ENCODE measurements at places on chromosomes 6 and 20.
A peak's percentile ranks its signal among the peaks of the same experiment; 100 is the strongest.

DNA sequence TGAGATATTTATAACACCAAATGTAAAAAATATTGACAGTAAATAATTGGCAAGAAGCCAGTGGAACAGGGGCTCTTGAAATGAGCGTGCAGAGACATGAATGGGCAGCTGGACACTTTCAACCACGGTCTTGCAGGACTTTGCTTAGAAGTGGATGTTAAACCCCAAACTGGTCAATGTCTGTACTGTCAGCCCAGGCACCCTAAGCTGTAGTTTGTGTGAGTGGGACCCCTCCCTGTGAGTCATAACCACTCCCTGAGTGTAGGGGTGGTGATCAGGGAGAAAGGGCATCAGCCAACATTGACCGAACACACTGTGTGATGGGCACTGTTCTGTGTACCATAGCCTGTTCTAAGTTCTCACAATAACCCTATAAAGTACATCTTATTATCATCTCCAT, 108.6 kb downstream of the FIG4 start:
- no peak for DNase-seq

DNA sequence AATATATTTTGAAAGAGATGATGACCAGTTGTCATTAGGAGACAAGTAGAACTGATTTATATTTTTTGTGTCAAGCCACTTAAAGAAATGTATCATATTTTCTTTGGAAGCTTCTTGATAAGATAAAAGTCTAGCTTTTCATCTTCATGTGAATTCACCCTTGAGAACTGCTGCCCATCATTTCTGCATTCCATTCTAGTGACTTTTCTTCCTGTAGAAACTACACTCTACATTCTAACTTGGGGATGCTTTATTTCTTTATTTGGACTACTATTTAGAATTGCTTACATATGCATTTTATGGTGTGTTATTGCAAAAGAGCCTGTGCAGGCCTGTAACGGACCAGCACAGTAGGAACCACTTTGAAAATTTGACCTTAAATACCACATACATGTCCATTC, 335.0 kb upstream of the KCNQ5 start:
- DNase-seq: peak; percentile 65

GRCh38 chr20:56955680-56956079, 310.8 kb downstream of the BMP7 start:
- DNase-seq: no peak

DNA sequence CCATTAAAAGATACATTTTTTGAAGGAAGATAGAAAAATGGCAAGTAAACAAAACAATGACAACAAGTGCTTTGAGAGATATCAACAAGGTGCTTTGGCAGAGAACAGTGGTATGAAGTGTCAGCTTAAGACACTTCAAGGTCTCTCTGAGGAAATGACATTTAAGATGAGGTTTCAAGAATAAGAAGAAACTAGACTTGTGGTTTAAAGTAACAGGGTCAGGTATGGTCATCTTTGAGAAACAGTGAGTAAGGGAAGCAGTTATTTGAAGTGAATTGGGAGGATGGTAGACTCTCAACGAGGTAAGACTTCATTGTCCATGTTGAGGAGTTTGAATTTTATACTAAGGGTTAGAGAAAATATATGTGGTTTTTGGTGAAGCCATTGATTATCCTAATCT, 77.8 kb downstream of the SYCP2L start:
- DNase-seq: no peak

- no peak for DNase-seq
These were observed 48.2 kb downstream of the RFX6 start for GRCh38 chr6:116925088-116925794.

Data from adipocyte (in vitro differentiated cells).